Renal cortex interstitium (tissue), 15 donors: ENCODE measurements at places on chromosomes 4 and X. TPM values are rescaled to one million over a fixed set of nuclear protein-coding genes. Genes with fewer than 3 reads are reported as not detected.
A peak's percentile ranks its signal among the peaks of the same experiment; 100 is the strongest.

PQBP1 gene
- 78.8 TPM for polyA plus RNA-seq

DNA sequence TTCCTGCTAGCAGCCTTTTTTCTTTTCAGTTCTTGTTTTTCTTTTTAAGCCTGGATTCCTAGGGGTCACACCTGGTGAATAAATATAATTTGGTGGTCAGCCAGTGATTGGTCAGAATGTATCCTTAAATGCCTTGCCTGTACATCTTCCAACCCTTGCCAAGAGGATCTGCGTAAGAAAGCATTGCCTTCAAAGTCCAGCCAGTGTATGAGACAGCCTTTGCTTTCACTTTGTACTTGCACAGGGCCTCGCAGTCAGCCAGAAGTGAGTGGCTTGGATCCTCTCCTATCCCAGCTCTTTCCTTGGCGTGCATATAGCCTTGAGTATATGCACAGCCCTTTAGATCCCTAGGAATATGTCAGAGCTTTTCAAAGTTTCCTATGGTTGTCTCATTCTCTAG is 22.2 kb downstream of the KANTR start:
- DNase-seq: no peak

- DNase-seq: no peak
Measured at GRCh38 chr4:185120631-185120946, 22.5 kb upstream of the SLC25A4 start.

- no peak for DNase-seq
Measured at GRCh38 chr4:166498546-166498945, 625.5 kb downstream of the TLL1 start.

SPANXB1 gene
- not detected for polyA plus RNA-seq

- DNase-seq: no peak
Measured at GRCh38 chrX:103716962-103717361, 6.3 kb downstream of the TMEM31 start.

GRCh38 chr4:2182994-2183393 is 58.9 kb downstream of the HAUS3 start:
- DNase-seq: no peak

DNA sequence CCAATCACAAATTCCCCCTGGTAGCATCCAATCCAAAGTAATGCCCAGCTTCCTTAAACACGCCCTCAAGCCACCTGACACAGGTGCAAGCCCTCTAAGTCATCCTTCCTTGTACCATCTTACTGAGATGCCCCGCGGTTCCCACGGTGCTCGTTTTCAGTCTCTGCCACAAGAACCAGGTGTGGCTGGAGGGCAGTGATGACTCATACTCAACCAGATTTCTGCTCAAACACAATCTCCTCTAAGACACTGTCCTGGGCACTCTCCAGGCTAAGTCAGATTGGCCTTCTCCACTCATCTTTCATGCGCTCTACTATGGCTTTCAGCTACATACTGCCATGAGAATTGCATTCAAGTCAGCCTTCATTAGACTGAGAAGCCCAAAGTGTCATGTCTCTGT is 3.5 kb downstream of the SH3KBP1 start:
- DNase-seq: no peak

GALNTL6 gene
- 1.5 TPM for polyA plus RNA-seq

GRCh38 chr4:170666909-170667308 is 577.2 kb upstream of the AADAT start:
- DNase-seq: no peak

DNA sequence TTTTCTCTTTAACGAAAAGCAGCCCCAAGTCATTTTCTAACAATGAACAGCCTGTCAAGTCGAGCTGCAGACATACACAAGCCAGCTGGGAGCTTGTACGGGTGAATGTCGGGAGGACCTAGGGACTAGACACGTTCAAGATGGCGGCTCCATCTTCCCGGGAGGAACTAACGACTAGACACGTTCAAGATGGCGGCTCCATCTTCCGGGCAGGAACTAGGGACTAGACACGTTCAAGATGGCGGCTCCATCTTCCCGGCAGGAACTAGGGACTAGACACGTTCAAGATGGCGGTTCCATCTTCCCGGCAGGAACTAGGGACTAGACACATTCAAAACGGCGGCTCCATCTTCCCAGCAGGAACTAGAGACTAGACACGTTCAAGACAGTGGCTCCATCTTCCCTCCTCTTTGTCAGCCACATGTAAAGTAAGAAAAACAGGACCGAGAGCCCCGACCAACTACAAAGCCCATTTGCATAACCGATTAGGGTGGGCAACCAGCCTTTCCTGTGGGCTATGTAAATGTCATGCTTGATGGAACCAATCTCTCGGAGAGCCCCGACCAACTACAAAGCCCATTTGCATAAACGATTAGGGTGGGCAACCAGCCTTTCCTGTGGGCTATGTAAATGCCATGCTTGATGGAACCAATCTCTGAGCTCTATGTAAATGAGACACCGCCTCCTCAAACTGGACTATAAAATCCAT is 175.5 kb downstream of the DHRSX start:
- DNase-seq: peak; percentile 93

MAMLD1 gene
- polyA plus RNA-seq: 6.8 TPM
